ENCODE measurements at places on chromosomes 7 and 10.

DNA sequence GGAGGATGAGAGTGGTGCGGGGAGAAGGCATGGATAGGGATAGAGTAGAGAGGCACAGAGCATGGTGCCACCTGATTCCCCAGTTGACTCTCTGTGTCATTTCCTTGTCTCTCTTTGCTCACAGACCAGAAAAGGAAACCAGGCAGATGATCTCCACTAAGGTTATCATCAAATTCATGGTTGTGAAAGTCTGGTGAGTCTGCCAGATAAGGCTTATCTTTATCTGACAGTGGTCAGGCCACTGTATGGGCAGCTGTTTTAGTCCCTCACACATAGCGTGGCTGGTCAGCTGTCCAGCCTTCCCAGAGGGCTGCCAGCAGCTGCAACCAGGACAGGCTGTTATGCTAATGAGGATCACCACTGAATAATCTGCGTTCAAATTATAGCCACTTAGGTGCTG is 99.0 kb downstream of the ADRA2A start:
- DNase-seq = no peak

GRCh38 chr7:18538554-18539250 is 43.2 kb downstream of the HDAC9 start:
- DNase-seq = no peak

GRCh38 chr7:101953248-101953819 is 135.9 kb downstream of the CUX1 start:
- no peak for DNase-seq

DNA sequence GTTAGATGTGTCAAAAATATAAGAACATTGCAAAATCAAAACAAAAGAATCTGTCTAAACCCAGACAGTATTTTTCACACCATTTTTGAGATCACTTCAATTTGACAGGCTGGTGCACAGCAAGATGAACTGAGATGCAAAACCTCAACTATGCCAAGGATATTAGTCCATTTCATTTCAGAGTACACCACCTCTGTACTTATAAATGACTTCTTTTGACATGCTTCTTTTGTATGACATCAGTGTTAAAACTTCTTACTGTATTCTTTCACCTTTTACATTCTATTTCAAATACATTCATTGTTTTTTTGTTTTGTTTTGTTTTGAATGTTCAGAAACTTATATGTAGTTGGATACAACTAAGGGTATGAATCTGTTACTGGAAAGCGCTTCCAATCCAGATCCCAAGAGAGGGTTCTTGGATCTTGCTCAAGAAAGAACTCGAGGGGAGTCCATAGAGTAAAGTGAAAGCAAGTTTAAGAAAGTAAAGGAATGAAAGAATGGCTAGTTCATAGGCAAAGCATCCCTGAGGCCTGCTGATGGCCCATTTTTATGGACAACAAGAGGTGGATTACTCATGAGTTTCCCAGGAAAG is 23.5 kb upstream of the GPR141 start:
- DNase-seq = no peak

- DNase-seq = peak; percentile 97
Measured at GRCh38 chr10:70267161-70267933, 16.5 kb downstream of the NPFFR1 start.

- DNase-seq = no peak
Measured at GRCh38 chr7:37150180-37150579, 298.5 kb downstream of the ELMO1 start.

- peak; percentile 97 for DNase-seq
Measured at GRCh38 chr7:76300166-76300731, 2.2 kb upstream of the HSPB1 start.
